ENCODE measurements at places on chromosomes 12 and 14.

GRCh38 chr12:40336573-40337199, 111.9 kb downstream of the LRRK2 start:
- ATAC-seq, result peak; percentile 74

- ATAC-seq, result no peak
Observed at GRCh38 chr14:44981198-44981597, 19.2 kb downstream of the TOGARAM1 start.

DNA sequence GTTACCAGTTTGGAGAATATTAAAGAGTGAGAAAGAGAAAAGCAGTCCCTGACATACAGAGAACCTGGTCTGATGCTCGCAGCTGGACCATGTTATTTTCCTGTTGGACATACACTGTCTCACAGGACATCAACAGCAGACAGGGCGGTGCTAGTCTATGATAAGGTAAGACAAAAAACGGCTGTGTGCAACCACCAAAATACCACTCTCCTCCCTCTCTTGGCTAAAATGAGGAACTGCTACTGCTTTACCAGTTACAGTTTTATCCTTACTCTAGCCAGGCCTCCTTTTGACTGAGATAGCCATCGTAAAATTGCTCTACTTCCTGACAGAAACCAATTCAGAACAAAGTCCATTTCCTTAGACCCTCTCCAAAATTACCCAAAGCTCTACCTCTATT, 47.0 kb upstream of the ERGIC2 start:
- 0 out of 3 replicates have a peak, but pooled peaks have one; percentile 20 for ATAC-seq

GRCh38 chr12:2853626-2854025, 3.2 kb downstream of the TEX52 start:
- ATAC-seq, result peak; percentile 94

GRCh38 chr12:76081909-76082308, 2.6 kb downstream of the NAP1L1 start:
- no peak for ATAC-seq

- peak; percentile 37 for ATAC-seq
Observed at GRCh38 chr12:79001404-79001803, 136.8 kb downstream of the SYT1 start.

GRCh38 chr12:128844031-128844635, 9.1 kb upstream of the GLT1D1 start:
- no peak for ATAC-seq

DNA sequence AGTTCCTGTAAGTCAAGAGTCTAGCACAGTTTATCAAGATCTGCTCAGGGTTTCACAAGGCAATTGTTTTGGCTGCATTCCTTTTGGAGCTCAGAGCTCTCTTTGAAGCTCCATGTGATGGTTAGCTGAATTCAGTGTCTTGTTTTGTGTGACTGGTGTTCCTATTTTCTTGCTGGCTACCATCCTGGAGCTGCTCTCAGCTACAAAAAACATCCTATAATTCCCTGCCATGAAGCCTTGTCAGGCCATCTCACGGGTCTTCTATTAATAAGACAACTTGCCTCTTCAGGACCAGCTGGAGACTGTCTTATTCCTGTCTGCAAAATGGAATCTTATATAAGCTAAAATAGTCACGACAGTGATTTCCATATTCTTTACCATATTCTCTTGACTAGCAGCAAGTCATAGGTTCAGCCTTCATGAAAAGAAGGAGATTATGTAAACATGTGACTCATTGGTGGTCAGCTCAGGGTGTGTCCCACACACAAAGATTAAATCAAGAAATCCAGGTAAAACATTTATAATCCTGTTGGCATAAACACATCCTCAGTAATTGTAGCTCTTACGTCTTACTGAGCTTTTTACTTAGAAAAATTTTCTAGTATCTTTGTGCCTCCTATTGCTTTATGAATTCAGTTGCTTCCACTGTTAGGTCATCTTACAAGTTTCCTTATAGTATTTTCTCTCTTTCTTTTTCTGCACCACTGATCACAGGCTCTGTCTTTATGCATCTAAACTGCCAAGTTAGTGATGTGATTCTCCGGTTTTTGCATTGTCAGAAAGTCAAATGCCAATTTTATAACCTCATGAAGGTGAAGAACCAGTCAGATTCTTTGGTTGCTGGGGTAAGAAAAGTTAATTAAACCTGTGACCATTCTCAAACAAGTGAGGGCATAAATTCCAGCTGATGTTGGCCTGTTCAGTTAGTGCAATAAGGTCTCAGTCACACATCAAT, 378.5 kb upstream of the MGAT4C start:
- ATAC-seq, result no peak

DNA sequence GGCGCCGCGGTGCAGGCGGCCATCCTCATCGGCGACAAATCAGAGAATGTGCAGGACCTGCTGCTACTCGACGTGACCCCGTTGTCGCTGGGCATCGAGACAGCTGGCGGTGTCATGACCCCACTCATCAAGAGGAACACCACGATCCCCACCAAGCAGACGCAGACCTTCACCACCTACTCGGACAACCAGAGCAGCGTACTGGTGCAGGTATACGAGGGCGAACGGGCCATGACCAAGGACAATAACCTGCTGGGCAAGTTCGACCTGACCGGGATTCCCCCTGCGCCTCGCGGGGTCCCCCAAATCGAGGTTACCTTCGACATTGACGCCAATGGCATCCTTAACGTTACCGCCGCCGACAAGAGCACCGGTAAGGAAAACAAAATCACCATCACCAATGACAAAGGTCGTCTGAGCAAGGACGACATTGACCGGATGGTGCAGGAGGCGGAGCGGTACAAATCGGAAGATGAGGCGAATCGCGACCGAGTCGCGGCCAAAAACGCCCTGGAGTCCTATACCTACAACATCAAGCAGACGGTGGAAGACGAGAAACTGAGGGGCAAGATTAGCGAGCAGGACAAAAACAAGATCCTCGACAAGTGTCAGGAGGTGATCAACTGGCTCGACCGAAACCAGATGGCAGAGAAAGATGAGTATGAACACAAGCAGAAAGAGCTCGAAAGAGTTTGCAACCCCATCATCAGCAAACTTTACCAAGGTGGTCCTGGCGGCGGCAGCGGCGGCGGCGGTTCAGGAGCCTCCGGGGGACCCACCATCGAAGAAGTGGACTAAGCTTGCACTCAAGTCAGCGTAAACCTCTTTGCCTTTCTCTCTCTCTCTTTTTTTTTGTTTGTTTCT, 1.7 kb downstream of the HSPA2 start:
- ATAC-seq, result no peak

DNA sequence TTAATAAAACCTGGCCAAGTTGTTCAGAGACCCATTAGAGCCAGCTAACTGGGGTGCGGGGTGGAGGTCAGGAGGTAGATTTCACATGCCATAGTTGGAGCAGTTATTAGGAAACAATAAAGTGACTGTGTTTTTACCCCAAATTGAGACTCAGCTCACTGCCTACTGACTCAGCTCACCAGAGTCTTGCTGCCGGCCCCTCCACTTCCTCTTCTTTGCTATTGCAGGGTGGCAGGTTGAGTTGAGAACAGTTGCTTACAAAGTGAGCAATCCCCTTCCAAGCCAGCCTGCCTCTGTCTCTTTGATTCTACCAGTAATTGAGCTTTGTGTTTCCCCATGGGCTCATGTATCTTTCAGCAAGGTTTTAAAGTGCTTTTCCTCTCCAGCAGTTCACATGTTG, 12.9 kb downstream of the ST8SIA1 start:
- ATAC-seq, result no peak

DNA sequence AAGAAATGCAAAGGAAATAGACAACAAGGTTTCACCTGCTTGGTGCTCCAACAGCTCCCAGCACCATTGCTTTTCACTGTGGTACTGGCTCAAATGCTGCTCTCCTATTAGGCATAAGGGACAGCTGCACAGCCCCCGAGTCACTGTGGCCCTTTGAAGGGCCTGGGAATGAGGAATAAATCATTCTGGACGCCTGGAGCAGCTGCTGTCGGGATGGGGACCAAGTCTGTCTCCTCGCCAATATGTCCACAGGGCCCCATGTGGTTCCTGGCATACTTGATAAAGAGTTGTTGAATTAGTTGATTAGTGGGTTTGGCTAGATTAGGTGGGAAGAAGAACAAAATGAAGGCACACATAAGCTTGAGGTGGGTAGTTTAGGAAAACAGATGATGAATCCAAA, 13.1 kb upstream of the NGB start:
- ATAC-seq, result no peak

GRCh38 chr14:28754209-28754985, 12.2 kb upstream of the FOXG1 start:
- ATAC-seq, result peak; percentile 85

- no peak for ATAC-seq
Observed at GRCh38 chr14:61655777-61656176, 39.5 kb upstream of the HIF1A start.

DNA sequence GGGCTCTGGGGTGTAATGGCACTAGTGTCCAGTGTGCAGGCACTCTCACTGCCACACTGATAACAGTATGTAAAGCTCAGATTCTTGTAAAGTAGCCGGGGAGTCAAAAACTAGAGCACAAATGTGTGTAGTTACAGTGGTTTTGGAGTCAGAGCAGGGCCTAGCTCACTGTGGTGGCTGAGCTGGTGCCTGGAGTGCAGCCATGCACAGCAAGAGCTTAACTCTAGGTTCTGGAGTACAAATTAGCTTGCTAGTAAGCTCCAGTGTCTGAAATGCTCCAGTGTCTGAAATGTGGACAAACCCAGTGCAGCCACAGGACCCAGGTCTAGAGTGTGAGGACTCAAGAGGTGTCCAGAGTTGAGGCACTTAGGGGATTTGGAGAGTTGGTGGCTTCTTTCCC, 149.2 kb downstream of the MSRB3 start:
- ATAC-seq, result no peak

- peak; percentile 94 for ATAC-seq
Observed at GRCh38 chr14:92121670-92122350, at the start of the genes CPSF2 and NDUFB1. CPSF2 (plus strand) TSS chr14:92121969; CDS start chr14:92130985, 9,016 bp downstream. NDUFB1 (minus strand) TSS chr14:92121706; CDS start chr14:92117637, 4,069 bp downstream.

DNA sequence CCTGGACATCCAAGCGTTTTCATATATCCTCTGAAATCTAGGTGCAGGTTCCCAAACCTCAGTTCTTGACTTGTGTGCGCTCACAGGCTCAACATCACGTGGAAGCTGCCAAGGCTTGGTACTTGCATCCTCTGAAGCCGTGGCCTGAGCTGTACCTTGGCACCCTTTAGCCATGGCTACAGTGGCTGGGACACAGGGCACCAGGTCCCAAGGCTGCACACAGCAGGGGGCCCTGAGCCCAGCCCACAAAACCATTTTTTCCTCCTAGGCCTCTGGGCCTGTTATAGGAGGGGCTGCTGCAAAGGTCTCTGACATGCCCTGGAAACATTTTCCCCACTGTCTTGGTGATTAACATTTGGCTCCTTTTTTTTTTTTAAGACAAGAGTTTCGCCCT, 11.6 kb upstream of the FAM177A1 start:
- ATAC-seq, result no peak

DNA sequence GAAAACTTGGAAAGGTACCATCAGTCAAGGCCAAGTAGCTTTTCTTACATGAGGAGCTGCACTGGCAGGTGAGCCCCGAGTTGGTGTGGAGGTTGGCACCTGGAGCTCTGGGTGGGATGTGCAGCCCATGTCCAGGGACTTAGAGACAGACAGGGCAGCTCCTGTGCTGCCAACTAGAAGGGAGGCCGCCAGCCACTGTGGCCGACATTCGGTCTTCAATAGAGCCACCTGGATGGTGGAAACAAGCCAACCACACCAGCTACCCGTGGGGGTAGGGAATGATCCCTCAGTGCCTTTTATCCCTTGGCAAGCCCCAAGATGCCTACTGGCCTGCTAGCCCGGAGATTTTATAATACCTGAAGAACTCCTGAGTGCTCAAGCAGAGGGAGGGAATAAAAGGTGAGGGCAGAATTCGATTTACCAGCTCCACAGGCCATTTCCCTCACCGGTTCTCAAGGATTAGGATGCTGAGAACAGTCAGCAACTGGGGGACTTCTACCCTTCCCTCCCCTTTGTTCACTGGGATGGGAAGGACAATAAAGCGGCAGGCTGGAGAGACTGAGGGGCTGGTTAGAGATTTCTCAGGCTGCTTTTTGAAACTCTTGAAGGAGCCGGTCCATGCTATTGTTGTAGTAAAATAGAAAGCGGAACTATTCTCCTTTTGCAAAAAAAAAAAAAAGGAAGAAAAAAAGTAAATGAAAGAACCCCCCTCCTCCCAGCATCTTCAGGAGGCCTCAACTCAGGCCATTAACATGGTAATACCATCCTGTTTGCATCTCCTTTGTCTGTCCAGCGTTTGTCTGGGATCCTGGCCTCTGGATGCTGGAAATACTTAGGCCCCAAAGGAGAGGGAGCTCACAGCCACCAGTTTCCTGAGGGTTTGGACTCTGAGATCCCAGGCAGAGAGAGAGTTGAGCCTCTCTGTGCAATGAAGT, 321.6 kb downstream of the ZFP36L1 start:
- ATAC-seq, result no peak

- no peak for ATAC-seq
Observed at GRCh38 chr12:33771889-33772288, 250.4 kb upstream of the ALG10 start.

DNA sequence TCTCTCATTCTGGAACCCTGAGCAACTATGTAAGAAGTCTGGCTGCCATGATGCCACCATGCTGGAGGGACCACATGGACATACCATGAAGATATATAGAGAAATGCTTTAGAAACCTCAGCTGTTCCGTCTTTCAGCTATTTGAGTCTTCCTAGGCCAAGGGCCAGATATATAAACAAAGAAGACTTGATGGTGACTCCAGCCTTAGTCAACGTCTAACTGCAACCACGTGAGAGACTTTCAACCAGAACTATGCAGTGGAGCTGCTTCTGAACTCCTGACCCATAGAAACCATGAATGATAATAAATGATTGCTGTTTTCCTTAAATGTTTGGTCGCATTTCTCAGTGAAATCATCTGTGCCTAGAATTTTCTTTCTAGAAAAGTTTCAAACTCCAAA, 20.0 kb upstream of the KITLG start:
- ATAC-seq, result no peak

GRCh38 chr12:26121323-26122060, 3.3 kb downstream of the BHLHE41 start:
- ATAC-seq, result no peak

DNA sequence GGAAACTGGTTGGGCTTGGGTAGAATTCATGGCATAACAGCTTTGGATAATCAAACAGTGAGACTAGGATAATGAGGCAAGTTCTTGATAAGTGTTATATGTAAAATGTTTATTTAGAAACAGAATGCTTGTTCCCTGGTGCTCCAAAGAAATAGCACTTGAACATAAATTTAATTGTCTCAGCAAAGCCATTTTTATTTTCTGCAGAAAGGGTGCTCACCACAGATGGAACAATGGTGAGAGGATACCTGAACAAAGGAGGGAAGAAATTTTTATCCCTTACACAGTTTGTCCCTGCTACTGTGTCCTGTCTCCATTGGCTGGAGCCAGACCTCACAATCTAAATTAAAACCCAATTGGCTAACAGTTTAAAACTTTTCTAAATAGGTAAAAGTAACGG, 9.3 kb upstream of the RXYLT1 start:
- no peak for ATAC-seq
